Stimulated activated CD8-positive, alpha-beta memory T cell treated with anti-CD3 and anti-CD28 coated beads, Interleukin-7, amount 100 ng/mL, for 24 hours (primary cell): ENCODE measurements at places on chromosomes 11 and 22.

GRCh38 chr22:48045369-48045768 lies 1282.9 kb downstream of the TBC1D22A start:
- no peak for DNase-seq

DNA sequence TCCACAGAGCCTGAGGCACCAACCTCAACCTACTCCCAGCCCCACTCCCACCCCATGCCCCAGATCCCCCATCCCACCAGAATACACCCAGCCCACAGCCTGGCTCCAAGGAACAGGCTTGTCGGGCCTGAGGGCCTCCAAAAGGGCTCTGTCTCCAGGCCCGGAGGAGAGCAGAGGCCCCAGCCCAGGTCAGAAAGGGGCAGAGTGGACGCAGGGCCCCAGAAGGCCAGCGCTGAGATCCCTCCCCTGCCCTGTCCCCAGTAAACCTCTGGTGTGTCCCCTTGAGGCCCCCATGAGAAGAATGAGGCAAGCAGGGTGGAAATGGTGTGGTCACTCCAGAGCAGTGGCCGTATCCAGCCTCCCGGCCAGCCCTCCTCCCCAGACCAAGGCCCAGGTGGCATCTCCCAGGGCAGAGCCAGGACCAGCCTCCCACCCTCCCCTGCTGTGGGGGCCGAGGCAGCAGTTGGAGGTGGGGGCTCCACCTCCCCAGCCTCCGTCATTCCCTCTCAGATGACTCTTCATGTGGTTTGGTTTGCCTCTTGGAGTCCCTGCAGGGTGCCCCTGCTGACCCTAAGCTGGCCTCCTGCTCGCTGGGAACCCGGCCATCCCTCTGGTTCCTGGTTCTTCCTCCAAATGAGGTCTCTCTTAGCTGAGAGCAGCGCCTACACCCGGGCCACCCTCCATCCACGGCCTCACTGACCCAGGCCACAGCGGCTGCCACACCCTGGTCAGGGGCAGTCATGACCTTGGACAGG lies 195.0 kb downstream of the IGLL1 start:
- DNase-seq = no peak

DNA sequence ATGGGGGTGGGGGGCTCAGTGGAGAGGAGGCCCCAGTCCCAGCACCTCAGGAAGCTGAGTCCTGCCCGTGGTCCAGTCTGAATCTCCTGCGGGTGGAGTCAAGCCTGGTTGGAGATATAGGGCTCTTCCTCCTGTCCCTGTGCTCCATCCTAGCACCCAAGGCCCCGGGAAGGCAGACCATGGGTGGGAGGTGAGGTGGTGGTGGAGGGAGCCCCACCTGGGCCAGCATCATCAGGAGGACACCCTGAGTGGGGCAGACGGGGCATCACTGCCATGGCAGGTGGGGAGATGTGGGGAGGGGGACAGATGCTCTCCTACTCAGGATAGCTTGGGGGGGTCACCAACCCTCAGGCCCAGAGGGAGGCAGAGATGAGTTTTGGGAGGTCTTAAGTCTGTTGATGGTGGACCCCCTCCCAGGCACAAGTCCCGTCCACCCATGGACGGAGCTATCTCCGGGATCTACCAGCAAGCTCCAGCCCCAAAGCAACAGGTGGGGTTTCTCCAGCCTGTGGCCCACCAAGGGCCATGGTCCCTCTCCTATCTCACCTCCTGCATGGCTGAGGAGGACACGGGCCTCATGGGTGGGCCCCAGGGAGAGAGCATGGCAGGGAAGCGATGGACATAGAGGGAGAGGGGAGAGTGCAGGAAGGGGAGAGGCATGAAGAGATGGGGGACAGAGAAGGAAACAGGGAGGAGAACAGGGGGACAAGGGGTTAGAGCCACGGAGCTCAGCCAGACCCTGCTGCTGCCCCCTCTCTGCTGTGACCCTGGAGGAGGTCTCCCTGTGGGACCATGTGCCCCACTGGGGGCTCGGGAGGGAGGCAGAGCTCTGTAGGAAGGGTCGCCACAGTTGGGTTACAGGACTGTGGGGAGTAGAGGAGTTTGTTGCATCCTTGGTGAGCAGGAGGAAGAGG lies 1.3 kb downstream of the MRGPRE start:
- DNase-seq = no peak

- no peak for DNase-seq
Observed at GRCh38 chr11:112377946-112378345, 117.3 kb upstream of the PLET1 start.

DNA sequence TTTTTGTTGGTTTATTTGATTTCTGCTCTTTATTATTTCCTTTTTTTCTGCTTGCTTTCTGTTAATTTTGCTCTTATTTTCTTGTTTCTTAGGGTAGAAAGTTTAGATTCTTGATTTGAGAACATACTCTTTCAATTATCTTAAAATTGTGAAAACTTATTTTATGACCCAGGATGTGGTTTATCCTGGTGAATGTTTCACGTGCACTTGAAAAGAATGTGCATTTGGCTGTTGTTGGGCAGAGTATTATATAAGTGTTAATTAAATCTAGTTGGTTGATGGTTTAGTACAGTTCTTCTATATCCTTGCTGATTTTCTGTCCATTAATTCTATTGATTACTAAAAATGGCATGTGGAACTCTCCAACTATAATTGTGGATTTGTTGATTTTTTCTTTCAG lies 66.9 kb upstream of the NARS2 start:
- DNase-seq = no peak

- DNase-seq = no peak
Observed at GRCh38 chr11:122797651-122798050, 40.6 kb upstream of the CRTAM start.

GRCh38 chr11:134956450-134957210 lies 544.6 kb upstream of the B3GAT1 start:
- no peak for DNase-seq

DNA sequence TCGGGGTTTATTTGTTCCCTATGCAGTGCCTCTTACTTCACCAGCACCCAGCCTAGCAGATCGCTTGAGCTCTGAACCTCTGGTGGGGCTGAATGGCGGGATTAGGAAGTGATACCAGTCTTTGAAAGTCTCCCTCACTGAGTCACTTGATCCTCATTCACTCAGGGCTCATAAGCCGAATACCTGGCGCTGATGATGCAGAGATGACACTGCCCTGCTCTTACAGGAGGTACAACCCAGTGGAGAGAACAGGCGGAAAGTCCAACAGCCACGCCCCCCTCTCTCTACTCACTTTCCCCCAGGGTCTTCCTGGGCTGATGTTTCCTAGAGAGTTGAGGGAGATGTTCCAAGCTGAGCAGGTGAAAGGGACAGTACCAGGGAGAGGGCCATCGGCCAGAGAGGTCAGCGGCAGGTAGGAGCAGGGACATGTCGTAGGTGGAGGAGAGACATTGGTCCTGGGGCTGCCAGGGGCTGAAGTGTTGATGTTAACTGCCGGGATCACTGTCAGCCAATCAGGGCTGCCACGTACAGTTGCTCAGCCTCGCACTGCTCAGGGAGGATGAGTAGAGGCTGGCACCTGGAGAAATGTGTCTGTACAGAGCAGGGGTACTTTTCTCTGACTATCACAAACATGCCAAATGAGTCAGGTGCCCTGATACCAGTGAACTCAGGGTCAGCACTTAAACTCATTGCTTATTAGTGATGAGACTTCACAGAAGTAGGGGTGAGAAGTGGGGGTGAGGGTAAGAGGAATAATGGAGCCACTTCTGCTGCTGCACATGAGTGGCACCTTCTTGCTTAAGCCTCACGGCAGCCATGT lies 9.9 kb upstream of the APOBEC3A start:
- DNase-seq = no peak

- DNase-seq = no peak
Observed at GRCh38 chr11:107708792-107709191, 3.1 kb downstream of the SLN start.

GRCh38 chr11:93116641-93117441 lies 81.0 kb downstream of the SLC36A4 start:
- DNase-seq = no peak

DNA sequence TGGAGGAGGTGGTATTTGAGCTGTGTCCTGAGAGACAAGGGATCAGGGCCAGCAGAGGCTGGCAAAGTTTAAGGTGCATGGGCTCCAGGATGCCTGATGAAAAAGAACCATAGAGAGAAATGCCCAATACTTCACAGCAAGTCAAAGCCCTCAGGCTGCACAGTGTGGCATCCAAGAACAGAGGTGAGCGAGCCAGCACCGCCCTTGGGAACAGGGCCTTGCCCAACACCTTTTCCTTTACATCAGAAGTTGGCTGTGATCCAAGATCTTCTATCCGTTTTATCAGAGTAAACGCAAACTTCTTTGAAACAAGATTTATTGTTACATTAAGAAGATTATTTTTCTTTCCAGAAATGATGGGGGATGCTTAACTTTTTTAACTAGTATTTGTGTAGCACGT lies 1.4 kb downstream of the B3GNT6 start:
- DNase-seq = no peak

GRCh38 chr11:102773386-102773785 lies 7.0 kb downstream of the MMP10 start:
- no peak for DNase-seq

- DNase-seq = no peak
Observed at GRCh38 chr11:36577859-36578258, 10.1 kb downstream of the RAG1 start.

DNA sequence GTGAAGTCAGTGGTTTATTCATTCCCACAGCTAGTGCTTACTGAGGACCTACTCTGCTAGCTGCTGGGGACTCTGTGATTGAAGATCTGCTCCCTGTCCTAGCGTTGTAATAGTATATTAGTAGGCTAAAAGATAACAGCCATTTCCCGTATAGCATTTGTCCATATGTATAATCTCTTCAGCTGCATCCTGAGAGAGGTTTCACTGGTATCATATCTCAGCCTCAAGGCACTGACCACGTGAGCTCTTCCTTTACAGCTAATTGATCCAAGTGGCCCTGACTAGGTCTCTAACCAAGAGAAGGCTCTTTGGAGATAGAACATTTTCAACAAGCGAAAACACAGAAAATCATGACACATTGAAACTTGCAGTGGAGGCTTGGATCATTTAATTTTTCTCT lies 110.2 kb downstream of the APIP start:
- DNase-seq = no peak

DNA sequence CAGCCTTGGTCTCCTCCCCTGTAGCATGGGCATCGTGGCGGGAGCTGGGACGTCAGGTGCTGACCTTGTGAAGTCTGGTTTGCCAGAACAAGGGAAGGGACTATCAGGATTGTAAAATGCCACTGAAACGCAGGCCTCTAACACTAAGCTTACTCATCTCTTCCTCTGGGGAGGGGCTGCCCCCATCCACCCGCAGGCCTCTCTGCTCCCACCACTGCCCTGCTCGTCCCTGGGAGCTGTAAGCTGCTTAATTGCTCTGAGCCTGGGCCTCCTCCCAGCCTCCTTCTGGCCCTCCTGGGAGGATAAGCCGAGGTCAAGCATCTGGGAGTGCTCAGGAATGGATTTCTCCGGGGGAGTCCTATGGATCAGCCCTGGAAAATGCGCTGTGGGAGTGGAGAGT lies 8.4 kb downstream of the SHISAL1 start:
- DNase-seq = no peak

DNA sequence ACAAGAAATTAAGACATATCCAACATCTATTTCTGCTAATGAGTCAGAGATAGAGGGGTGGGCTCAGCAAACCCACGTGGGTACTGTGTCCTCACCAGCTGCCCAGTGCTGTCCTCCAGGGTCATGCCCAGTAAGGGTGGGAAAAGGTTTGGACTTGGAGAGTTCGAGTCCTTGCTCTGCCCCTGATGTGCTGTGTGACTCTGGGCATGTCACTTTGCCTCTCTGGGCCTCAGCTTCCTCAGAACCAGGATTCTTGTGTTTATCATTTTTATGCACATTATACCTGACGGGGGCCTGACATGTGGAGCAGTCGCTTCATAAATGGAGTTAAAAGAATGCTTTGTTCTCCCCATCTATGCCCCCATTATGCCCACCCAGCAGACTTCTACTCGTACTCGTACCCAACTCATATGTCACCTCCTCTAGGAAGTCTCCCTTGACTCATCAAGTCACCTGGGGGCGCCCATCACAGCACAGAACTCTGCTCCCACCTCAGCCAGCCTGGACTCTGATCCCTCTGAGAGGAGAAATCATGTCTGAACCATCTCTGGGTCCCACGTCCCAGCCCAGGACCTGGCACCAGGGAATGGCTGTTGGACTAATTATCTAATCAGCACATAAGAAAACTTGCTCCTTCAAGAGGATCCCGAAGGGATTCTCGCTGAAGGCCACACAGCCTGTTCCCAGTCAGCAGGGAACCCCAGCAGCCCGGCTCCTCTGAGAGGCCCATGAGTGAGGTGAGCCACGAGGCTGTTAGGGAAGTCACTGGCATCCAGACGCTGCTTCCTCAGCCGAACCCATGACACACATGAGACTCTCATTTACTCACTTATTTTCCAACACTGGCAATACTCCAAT lies 38.7 kb upstream of the TSKU start:
- DNase-seq = no peak

DNA sequence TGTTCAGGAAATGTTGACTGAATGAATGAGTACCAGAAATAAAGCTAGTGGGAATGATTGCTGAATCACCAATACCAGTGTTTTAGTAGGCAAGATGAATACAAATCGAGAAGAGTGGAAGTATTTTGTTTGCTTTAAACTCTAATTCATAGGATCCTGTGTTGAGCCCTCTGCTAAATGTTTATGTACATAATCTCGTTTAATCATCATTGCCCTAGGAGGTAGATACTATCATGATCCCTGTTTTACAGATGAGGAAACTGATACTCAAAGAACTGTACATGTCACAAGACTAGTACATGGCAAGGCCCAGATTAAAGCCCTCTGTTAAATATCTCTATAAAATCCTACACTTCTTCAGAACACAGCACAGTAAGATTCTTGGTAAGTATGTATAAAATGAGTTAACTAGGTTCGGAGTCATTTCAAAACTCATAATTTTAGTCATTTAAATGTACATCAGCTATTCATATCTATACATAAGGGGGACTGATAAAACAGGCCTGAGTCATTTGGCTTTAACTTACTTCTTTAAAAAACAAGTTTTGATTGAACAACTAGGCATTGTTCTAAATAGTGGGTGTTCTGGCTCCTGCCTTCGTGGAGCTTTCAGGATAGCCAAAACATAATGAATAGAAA lies 97.1 kb downstream of the EXT2 start:
- no peak for DNase-seq

GRCh38 chr11:4118107-4118506 lies 23.5 kb downstream of the RRM1 start:
- no peak for DNase-seq

GRCh38 chr11:10743354-10744000 lies 7.6 kb upstream of the CTR9 start:
- DNase-seq = no peak

DNA sequence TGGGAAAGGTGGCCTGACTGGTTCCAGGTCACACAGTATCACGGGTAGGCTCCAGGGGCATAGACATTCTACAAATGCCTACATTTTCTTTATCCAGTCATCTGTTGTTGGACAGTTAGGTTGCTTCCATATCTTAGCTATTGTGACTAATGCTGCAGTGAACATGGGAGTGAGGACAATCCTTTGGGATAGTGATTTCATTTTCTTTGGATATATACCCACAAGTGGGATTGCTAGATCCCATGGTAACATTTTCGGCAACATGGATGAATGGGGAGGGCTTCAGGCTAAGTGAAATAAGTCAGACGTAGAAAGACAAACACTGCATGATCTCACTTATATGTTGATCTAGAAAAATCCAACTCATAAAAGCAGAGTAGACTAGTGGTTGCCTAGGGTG lies 744.3 kb downstream of the NTM start:
- no peak for DNase-seq
